ENCODE measurements at places on chromosomes 7 and 10. TPM values are rescaled to one million over a fixed set of nuclear protein-coding genes. Genes with fewer than 3 reads are reported as not detected.

SPAM1 gene
- total RNA-seq, result not detected

HSPA12A gene
- total RNA-seq, result 0.29 TPM

PPP1R17 gene
- total RNA-seq, result not detected

CDHR3 gene
- total RNA-seq, result 2.1 TPM

DDX56 gene
- total RNA-seq, result 69.9 TPM

ABCA13 gene
- total RNA-seq, result under 0.01 TPM

GPR37 gene
- 0.76 TPM for total RNA-seq

RARRES2 gene
- not detected for total RNA-seq

CRTAC1 gene
- 3.4 TPM for total RNA-seq

NHLRC2 gene
- total RNA-seq, result 22.0 TPM

HILPDA gene
- 14.0 TPM for total RNA-seq

ANKRD1 gene
- total RNA-seq, result 528 TPM

GDF2 gene
- total RNA-seq, result not detected

LFNG gene
- 22.9 TPM for total RNA-seq

UTF1 gene
- total RNA-seq, result not detected

DUS4L gene
- 6.2 TPM for total RNA-seq

COX19 gene
- 9.5 TPM for total RNA-seq

TEX36 gene
- total RNA-seq, result not detected

CPA4 gene
- 0.29 TPM for total RNA-seq

MYO1G gene
- 0.10 TPM for total RNA-seq

HOXA1 gene
- total RNA-seq, result 1.6 TPM

ADCY1 gene
- 0.67 TPM for total RNA-seq

HOGA1 gene
- 0.33 TPM for total RNA-seq

SFXN2 gene
- total RNA-seq, result 7.1 TPM

FANK1 gene
- total RNA-seq, result 2.5 TPM

OR6B1 gene
- not detected for total RNA-seq

HOXA13 gene
- total RNA-seq, result not detected

PLAU gene
- total RNA-seq, result 51.2 TPM

ZC3HAV1L gene
- total RNA-seq, result 33.0 TPM

CYP26C1 gene
- 2.5 TPM for total RNA-seq

C10orf53 gene
- not detected for total RNA-seq

DKK1 gene
- 81.9 TPM for total RNA-seq

Data from vein endothelial cell (primary cell).